ENCODE measurements at places on chromosomes 11 and 22.

- no peak for DNase-seq
Measured at GRCh38 chr11:31477528-31478222, 31.7 kb downstream of the IMMP1L start.

DNA sequence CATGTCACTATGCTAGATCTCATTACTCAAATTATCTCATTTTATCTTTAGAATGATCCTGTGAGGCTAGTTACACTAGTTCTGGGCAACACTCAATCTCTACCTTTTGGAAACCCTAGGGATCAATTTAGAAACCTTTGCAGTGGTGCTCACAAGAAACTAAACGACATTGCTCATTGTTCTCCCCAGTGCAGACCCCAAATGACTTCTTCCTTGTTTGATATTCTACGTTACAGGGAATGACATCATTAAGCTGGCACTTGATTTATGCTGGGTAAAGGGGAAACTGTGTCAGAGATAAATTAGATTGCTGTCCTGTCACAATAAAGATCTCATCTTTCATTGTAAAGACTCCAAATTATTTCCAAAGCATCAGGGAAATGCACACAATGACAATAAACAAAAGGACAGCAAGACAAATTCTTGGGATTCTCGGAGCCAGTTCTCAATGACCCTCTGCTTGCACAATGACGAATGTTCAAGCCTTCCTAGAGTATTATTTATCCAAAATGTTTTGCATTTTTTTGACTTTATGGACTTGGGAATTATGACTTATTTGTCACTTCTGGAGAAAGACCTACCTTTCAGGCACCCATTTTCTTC, 1121.8 kb upstream of the TENM4 start:
- no peak for DNase-seq

DNA sequence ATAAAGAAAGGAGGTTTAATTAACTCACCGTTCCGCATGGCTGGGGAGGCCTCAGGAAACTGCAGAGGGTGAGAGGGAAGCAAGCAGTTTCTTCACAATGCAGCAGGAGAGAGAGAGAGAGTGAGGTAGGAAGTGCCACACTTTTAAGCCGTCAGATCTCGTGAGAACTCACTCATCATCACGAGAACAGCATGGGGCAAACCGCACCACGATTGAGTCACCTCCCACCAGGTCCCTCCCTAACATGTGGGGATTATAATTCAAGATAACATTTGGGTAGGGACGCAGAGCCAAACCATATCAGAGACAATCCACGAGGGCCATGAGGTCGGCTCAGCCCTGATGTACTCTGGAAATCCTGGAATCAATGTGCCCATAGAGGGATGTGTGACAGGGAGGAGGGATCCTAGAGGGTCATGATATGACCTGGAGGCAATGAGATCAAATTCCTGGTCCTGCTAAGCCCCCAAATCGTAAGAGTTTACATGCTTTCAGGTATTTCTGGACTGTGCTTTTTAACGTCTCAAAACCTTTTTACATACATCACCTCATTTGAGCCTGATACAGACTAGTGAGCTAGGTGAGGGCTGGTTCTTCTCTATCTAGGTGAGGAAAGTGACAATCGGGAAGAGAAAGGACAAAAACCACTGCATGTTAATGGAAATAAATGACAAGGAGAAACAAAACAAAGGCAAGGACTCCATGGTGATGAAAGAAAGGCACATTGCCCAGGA, 19.5 kb upstream of the RASSF10 start:
- no peak for DNase-seq

DNA sequence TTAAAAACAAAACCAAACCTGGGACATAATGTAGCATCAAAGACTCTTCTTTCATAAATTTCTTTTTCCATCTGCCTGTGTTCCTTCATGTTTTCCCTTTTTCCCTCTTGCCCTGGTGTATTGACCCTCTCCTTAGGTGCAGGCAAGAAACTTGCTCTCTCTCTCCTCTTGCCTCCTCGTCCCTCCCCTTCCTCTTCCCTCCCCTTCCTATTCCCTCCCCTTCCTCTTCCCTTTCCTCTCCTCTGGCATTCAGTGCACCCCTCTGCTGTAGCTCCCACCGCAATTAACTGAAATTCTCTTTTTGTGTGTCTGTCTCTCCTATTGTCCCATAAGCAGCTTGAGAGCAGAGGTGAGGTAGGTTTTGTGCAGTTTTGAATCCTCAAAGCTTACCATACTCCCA, 49.9 kb downstream of the CSF2RB start:
- no peak for DNase-seq

Measured in activated T-cell treated with anti-CD3 and anti-CD28 coated beads, Interleukin-2, amount 50 U/mL, for 24 hours (primary cell).